ENCODE measurements at places on chromosomes 7 and 10.
A peak's percentile ranks its signal among the peaks of the same experiment; 100 is the strongest.

DNA sequence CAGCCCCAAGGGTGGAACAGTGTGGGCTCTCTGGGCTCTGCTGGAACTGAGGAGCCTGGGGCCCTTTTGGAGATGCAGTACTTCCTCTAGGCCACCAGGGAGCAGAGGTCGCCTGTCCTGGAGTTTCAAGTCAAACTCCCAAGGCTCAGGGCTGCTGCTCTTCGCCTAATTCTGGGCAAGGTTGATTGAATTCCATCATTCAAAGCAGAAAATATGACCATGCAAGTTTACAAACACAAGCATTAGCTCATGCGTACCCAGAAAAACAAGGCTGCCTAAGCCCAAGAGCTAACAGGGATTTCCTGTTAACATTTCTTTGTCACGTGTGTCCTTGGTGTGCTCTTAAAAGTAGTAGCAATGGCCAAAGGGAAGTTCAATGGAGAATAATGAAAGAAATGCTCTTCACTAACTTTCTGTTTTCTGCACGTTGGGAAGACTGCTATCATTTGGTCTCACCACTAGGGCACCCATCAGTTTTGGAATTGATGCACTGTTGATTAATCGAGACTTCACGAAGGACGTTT lies 20.1 kb downstream of the LDB3 start:
- DNase-seq: peak; percentile 38

DNA sequence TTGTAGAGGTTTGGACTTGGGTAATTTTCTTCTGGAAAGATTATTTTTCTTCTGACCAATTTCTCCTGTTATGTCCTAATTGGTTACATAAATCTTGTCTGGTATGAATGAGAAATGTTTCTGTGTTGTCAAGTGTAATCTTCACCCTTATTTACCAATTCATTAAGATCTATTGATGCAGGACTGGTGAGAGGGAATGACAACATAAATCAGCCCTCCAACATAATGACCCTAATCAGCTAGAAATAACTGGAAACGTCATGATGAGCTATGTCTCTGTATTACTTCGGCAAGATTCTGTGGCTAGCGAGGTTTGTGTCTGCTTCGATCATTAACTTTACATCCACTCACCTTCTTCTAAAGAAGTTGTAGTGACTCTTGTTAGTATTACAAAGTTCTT lies 3.5 kb downstream of the FOXP2 start:
- DNase-seq: no peak

GRCh38 chr7:50798126-50798525 lies 15.4 kb upstream of the GRB10 start:
- no peak for DNase-seq

GRCh38 chr10:22111705-22112104 lies 106.1 kb downstream of the EBLN1 start:
- no peak for DNase-seq

- DNase-seq: no peak
These were observed at the start of gene KIAA1217 for GRCh38 chr10:24208661-24209431. Gene KIAA1217 (plus strand): TSS chr10:24209138. CDS start chr10:24209194, 56 bp downstream.

- DNase-seq: no peak
These were observed 14.2 kb downstream of the CCSER2 start for GRCh38 chr10:84342584-84342983.

- no peak for DNase-seq
These were observed 29.5 kb downstream of the EGFR start for GRCh38 chr7:55048221-55048859.

GRCh38 chr10:131571865-131572264 lies 260.3 kb upstream of the TCERG1L start:
- DNase-seq: no peak

GRCh38 chr10:75081379-75081778 lies 30.1 kb upstream of the SAMD8 start:
- no peak for DNase-seq

DNA sequence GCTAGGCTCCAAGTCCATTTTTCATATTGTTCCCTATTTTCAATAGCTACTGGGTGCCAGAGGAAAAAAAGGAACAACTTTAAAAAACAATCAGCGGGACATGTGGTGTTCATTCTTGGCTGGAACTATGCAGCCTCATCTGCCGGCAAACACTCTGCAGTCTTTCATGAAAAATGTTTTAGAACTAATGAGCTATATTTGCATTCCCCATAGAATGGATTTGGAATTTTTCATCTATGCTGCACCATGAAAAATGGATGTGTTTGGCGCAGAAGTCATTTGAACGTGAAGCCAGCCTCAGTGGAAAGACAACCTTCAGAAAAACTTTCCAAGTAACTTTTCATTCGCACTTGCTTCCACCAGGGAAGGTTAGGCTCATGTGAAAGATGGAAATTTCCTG lies 270.5 kb downstream of the SKAP2 start:
- DNase-seq: no peak

- DNase-seq: no peak
These were observed 1.2 kb downstream of the TPK1 start for GRCh38 chr7:144834641-144835144.

DNA sequence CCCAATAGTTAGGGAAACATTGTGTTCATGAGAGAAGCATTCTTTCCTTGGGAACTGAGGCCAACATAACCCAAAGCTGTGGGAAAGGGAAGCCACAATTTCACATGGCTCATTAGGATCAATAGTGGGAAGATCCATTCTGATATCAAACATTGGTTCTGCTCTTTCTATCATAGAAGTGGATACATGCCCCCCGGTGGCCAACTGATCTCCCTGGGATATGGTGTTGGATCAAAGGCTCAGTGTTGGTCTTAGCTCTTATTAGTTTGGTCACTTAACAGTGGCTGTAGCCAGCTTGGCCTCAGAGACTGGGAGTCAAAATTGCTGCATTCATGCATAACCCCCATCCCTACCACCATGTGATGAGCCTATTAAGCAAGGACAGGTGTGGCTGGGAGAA lies 6.7 kb upstream of the GIMAP4 start:
- DNase-seq: no peak

DNA sequence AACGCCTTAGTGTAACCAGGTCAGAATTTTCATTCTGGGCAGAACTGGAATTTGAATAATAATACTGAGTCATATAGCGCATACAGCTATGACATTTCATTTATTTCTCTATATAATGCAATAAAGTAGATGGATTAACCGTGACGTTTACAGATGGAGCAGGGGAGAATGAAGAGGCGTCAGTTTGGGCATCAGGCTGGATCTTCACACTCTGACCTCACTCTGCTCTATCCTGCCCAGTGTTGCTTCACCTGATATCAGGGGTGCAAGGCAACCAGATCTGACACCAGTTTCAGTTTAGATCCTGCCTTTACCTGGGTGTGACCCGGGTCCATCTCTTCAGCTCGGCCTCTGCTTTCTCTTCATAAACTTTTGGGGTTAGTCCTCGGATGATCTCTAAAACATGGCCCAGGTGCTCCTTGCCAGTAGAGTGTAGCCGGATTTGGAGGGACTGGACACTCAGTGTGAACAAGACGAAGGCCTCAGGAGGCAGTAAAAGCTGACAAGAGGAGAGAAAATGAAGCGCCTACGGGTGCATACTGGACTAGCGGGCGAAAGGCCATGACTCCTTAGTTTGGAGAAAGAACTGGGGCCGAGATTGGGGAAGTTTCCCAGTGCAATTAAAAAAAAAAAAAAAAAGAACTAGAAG lies 1.4 kb upstream of the ZYX start:
- no peak for DNase-seq

GRCh38 chr7:48837266-48837665 lies 87.1 kb upstream of the CDC14C start:
- DNase-seq: no peak

GRCh38 chr10:86965986-86966654 lies 2.2 kb upstream of the ADIRF start:
- no peak for DNase-seq

- peak; percentile 44 for DNase-seq
These were observed 46.7 kb downstream of the MICALL2 start for GRCh38 chr7:1412322-1413261.

DNA sequence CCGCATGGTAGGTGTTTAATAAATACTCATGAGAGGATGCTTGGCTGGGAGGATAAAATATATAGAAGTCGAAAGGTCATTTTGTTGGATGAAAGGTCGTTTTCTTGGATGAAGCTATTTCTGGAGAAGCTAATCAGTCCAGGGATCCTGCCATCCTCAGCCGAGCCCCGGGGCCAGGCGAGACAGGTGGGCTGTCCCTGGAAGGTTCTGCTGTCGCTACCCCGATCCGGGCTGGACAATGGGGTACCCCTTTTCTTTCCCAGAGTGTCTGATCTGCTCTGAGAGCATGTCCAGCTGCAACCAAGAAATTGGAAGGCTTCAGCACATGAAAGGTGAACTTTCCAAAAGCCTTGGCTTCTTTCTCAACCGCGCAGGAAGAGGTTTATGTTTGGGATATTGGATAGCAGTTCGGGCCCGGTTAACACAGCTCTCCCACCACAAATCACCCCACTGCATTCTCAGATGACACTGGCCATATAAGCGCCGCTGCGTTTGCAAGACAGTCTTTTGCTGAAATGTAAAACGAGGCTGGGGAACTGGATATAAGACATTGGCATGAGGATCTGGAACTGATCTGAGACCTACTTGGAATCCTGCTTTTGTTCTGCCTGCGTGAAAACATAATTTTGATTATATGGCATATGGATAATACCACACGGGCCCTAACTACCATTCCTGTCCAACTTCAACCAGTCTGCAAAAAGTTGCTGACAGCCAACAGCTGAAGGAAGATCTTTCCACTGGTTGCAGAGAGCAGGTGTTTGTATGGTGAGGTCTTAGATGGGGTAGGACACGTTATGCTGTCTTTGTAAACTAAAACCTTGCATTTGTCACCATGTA lies 31.2 kb upstream of the MSRB2 start:
- no peak for DNase-seq

- DNase-seq: no peak
These were observed 406.4 kb upstream of the ETV1 start for GRCh38 chr7:14395860-14396259.

DNA sequence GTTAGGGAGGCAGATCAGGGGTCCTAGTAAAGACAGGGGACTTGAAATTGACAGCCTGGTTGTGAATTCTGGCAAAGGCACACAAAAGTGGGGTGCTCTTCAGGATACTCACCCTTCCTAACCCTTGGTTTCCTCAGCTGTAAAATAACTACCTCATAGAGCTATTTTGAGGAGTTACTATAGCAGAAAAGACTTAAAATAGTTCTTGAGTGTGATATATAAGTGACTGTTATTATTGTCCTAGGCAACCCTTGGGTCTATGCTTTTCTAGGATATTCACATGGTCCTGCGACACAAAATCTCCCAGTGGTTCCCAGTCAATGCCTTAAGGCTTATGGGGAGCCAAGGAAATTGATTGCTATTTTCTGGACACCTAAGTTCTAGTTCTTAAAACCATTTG lies 98.1 kb upstream of the NAMPT start:
- DNase-seq: no peak
